ENCODE measurements at places on chromosomes 6 and 20. TPM values are rescaled to one million over a fixed set of nuclear protein-coding genes. Genes with fewer than 3 reads are reported as not detected.

- DNase-seq, result peak; percentile 99
Measured at GRCh38 chr20:44495802-44496481, 20.3 kb downstream of the TTPAL start.

FILIP1 gene
- 0.44 TPM for polyA plus RNA-seq

- DNase-seq, result no peak
Measured at GRCh38 chr6:116595247-116595646, 21.0 kb upstream of the RSPH4A start.

GRM1 gene
- 0.01 TPM for polyA plus RNA-seq

GRCh38 chr20:32236048-32236533, 28.4 kb downstream of the POFUT1 start:
- DNase-seq, result no peak

GRCh38 chr6:15320693-15321092, 74.8 kb downstream of the JARID2 start:
- no peak for DNase-seq

PHACTR1 gene
- 0.42 TPM for polyA plus RNA-seq

All from BJ (cell line).